Stimulated activated CD8-positive, alpha-beta memory T cell treated with anti-CD3 and anti-CD28 coated beads, Interleukin-7, amount 100 ng/mL, for 1 hour (primary cell): ENCODE measurements at places on chromosomes 7 and 10.

- no peak for DNase-seq
Measured at GRCh38 chr10:118729641-118730258, 25.0 kb downstream of the CACUL1 start.

DNA sequence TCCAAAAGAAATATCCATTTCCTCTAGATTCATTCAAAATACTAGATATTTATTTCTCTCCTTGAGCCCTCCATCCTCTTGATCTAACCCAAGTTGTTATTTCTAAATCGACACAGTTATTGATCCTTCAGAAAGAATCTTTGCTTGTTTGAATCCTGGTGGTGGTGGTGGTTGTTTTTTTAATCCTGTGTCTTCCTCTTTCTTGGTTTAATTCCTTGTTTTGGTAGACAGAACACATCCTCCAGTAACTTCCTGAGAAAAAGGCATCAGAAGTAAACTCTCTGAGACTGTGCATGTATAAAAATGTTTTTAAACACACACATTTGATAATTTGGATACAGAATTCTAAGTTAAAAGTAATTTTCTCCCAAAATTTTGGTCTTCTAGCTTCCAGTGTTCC is 49.9 kb downstream of the SIRT1 start:
- no peak for DNase-seq

GRCh38 chr10:101646364-101646763 is 48.6 kb downstream of the FBXW4 start:
- no peak for DNase-seq

GRCh38 chr7:111987115-111987826 is 218.9 kb downstream of the DOCK4 start:
- DNase-seq = no peak

DNA sequence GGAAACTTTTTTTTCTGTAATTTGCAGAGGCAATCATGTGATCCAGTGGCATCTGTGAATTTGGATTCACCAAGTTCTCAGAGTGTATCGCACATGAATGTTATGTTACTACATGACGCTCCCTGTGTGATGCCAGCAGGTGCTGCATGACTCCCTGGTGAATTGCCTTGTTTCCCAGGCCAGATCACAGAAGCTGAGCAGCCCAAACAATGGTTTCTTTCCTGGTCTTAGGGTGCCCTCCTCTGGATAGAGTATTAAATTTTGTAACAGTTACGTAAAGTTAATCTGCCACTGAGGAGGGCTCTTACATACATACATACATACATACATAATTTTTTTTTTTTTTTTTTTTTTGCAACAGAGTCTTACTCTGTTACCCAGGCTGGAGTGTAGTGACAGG is 3.6 kb downstream of the ZSCAN21 start:
- no peak for DNase-seq

GRCh38 chr10:34185998-34186397 is 629.1 kb downstream of the PARD3 start:
- no peak for DNase-seq

DNA sequence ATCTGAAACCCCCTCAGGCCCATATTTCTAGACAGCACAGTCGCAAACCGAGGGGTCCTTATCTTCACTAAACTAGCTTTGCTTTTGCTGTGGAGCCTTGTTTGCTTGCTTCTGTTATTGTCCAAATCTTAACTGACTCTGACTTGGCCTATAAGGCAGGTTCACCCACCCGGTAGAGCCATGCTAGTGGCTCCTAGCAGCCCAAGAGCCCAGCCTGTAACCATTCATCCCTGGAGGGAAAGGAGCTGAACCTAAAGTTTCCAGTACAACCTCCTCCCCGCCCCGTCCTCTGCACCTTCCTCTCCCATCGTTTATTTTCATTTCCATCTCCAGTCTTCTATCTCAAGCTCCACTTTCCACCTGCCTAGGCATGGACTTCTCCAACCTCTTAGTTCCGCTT is 345.7 kb downstream of the PTPRN2 start:
- no peak for DNase-seq

DNA sequence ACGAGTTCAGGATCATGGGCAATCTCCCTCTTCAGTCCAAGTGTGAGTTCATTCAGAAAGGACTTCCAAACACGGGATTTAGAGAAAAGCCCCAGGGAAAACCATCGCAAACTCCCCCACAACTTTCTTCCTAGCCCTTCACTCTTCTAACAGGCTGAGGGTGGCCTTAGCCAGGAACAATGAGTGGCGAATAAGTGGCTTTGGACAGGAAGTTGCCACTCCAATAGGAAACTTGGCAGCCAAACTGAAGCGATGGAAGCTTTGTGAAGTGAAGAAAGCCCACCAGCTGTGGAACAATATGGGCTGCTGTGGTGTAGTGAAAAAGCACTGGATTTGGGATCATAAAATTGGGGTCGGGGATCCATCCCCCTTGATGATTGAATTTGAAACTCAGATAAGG is 193.2 kb downstream of the TEX36 start:
- no peak for DNase-seq

- no peak for DNase-seq
Measured at GRCh38 chr7:130917669-130918128, 183.7 kb upstream of the KLF14 start.

GRCh38 chr10:73408978-73409521 is 4.8 kb downstream of the ANXA7 start:
- no peak for DNase-seq

DNA sequence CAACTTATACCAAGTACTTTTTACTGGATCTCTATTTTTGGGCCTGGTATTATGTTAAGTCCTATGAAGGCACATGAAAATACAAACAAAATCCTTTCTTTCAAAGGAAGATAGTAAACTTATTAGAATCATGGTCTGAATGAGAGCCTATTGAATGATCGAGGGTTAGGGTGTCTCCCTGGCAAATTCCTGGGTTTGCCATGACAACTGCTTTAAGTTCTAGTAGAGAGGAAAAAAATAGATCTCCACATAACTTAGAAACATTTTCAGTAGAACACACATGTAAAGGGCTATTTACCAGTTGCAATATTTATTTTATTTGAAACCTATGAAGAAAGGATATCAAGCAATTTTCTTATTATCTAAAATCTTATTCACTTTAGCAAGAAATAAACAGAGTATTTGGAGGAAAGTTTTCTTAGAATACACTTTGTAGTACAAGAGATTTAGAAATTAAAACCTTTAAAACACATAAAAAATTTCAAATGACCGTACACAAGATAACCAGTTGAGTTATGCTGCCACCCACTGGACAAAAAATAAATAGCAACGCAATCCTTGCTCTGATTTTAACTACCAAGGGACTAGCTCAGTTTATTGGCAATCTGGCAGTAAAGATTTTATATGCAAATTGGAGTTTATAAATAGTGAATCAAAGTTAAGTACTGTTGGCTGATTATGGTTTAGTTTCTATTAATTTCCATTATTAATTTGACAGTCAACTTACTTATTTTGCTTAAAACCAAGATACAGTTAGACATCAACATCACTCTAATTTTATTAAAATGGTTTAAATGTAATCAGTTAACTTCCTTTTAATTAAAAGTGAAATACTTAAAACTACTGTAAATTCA is 33.9 kb downstream of the CACUL1 start:
- peak; percentile 23 for DNase-seq

GRCh38 chr10:5002013-5002727 is 1.5 kb downstream of the AKR1C2 start:
- no peak for DNase-seq

DNA sequence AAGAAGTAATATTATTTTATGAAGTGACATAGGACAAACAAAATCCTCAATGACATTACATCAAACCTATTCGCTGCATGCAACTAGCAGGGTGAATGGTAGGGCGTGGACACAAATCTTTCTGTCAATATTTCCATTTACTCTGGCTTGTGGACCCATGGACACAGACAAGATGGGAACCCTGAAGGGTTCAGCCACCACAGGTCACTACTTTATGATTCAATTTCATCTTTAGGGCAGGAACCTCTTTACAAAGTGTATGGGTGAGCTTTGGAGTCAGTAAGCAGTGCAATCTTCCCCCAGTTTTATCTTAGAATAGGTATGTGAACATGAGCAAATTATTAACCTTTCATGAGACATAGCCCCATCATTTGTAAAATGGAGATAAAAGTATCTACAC is 982.4 kb upstream of the LRRTM3 start:
- no peak for DNase-seq

DNA sequence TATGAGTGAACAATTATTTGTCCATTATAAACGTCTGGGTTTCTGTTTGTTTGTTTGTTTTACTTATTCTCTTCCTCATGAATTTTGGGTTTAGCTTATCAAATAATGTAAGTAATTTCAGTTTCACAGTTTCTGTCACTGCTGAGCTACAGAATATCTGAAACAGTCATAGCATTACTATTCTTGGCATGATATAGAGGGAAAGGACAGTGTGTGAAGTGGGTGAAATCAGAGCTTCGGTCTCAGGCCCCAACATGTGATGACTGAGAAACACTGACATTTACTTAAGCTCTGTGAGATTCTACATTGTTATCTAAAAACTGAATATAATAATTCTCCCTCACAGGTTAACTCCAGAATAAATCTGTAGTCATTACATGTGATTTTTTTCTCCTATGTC is 8.8 kb upstream of the OR6V1 start:
- no peak for DNase-seq

- DNase-seq = no peak
Measured at GRCh38 chr10:70715853-70716795, 43.8 kb downstream of the ADAMTS14 start.

GRCh38 chr7:27111042-27111750 is 8.7 kb upstream of the HOXA2 start:
- DNase-seq = no peak
